ENCODE measurements at places on chromosomes 13 and 19.
A peak's percentile ranks its signal among the peaks of the same experiment; 100 is the strongest.

- no peak overlapping the region for H3K27ac ChIP-seq
- no peaks in the 10 kb centered on the region for H3K36me3 ChIP-seq
- H3K4me1 ChIP-seq, result no peaks in the 10 kb centered on the region
- H3K4me3 ChIP-seq, result no peak overlapping the region
- peaks cover 23% of the 10 kb centered on the region for H3K27me3 ChIP-seq
These were observed 12.5 kb downstream of the GJB6 start for GRCh38 chr13:20219577-20219976.

- no peaks in the 10 kb centered on the region for H3K36me3 ChIP-seq
- H3K4me1 ChIP-seq, result peaks cover 15% of the 10 kb centered on the region
- no peak for DNase-seq
These were observed 4.2 kb downstream of the C19orf25 start for GRCh38 chr19:1474765-1475351.

DNA sequence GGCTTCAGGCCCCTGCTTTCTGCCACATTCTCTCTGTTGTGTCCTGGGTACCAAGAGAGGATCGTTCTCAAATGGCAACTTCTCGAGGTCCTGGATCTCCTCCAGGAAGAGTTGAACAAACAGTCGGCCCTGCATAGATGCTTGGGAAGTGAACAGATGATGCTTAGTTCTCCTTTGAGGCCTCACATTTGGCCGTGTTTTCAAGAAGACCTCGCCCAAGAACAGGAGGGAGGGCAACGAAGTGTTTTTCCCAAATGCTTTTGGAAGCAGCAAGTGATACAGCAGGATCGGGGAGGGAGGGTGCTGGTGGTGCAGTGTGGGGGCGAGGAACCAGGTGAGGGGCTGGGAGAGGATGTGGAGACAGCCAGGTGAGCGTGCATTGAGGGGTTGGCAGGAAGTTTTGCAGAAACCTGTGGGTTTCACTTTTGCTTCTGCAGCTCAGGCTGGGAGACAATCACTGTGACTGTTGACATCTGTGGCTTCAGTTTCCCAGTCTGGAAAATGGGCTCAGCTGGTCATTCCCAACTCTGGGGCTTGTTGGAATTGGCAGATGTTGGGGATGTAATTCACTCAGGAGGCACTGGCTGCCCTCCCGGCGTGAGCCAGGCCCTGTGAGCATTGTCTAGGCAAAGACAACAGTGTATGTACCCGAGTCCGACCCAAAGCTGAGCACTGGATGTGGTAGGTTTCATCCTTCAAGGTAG, 21.6 kb downstream of the MAST3 start:
- H3K27ac ChIP-seq, result no peak overlapping the region
- peak overlapping the region; percentile 84 for H3K4me3 ChIP-seq
- DNase-seq, result no peak
- no peaks in the 10 kb centered on the region for H3K27me3 ChIP-seq
- H3K4me1 ChIP-seq, result peaks cover 28% of the 10 kb centered on the region
- no peaks in the 10 kb centered on the region for H3K36me3 ChIP-seq

DNA sequence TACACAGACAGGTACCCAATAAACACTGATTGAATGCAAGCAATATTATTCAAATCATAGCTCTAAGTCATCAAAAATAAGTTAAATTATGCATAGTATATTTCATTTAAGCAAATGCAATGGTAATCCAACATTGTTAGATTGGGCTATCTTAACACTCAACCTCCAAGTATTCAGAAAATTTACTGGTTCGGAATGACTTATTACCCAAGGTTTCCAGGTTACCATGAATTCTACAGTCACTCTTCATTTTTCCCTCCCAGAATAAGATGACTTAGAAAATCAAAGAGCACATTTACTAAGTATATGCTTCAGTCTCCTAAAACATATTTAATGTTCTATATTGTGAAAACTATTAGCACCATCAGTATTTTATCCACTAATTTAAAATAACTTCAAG, 6.0 kb downstream of the UBL3 start:
- no peak overlapping the region for H3K27ac ChIP-seq

DNA sequence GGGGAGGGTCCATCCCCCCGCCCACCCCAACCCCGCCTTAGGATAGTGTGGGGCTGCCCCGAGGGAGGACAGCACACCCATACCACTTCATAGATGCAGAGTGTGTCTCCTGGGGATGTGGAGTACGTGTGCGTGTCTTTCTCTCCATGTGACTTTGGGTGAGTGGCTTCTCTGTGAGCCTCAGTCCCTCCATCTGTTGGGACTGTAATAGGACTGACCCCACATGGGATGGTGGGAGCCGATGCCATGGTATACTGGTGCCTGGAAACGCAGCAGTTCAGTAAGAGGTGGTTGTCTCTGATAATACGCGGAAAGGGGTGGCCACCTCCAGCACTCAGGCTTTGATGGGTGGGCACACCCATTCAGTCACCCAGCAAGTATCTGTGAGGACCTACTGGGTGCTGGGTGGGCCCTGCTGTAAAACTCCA, 816 bp upstream of the PRKD2 start:
- peaks cover 2% of the 10 kb centered on the region for H3K27me3 ChIP-seq
- DNase-seq, result no peak
- peaks cover 37% of the 10 kb centered on the region for H3K4me1 ChIP-seq
- peak overlapping the region; percentile 86 for H3K4me3 ChIP-seq
- peaks cover 3% of the 10 kb centered on the region for H3K36me3 ChIP-seq

- H3K27me3 ChIP-seq, result no peaks in the 10 kb centered on the region
- H3K4me3 ChIP-seq, result no peak overlapping the region
- H3K4me1 ChIP-seq, result peaks cover 5% of the 10 kb centered on the region
- H3K36me3 ChIP-seq, result no peaks in the 10 kb centered on the region
- DNase-seq, result no peak
These were observed 6.7 kb downstream of the KCNJ14 start for GRCh38 chr19:48461982-48462655.

DNA sequence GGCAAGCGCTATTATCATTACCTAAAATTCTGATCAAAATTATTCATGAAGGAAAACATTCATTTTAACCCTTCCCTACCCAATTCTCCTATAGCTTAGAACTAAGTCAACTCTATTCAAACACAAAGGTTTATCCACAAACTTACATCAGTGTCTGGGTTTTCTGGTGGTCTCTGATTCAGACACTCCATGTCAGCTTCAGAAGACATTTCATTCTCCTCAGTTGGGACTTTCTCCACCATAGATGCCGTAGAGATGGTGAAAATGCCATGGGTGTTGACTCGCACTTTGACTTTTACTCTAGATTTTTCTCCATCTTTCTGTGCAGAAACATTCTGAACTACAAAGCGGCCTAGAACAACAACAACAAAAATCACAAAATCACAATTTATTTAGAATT, 16.3 kb downstream of the HSPH1 start:
- H3K4me3 ChIP-seq, result no peak overlapping the region
- H3K36me3 ChIP-seq, result peaks cover 39% of the 10 kb centered on the region
- no peak overlapping the region for H3K27ac ChIP-seq
- H3K27me3 ChIP-seq, result no peaks in the 10 kb centered on the region
- H3K4me1 ChIP-seq, result no peaks in the 10 kb centered on the region

- DNase-seq, result no peak
- H3K27ac ChIP-seq, result peak overlapping the region; percentile 1
- H3K27me3 ChIP-seq, result no peaks in the 10 kb centered on the region
- H3K4me3 ChIP-seq, result no peak overlapping the region
- H3K36me3 ChIP-seq, result peaks cover 11% of the 10 kb centered on the region
These were observed 430.2 kb downstream of the KCTD12 start for GRCh38 chr13:76455960-76456359.

GRCh38 chr19:19591133-19591825, 27.2 kb downstream of the PBX4 start:
- H3K27ac ChIP-seq, result peak overlapping the region; percentile 57
- DNase-seq, result no peak
- H3K36me3 ChIP-seq, result no peaks in the 10 kb centered on the region
- no peaks in the 10 kb centered on the region for H3K27me3 ChIP-seq
- peaks cover 7% of the 10 kb centered on the region for H3K4me1 ChIP-seq

- H3K27ac ChIP-seq, result no peak overlapping the region
- no peaks in the 10 kb centered on the region for H3K4me1 ChIP-seq
- DNase-seq, result no peak
- H3K27me3 ChIP-seq, result no peaks in the 10 kb centered on the region
- no peak overlapping the region for H3K4me3 ChIP-seq
These were observed 58.9 kb downstream of the RAP2A start for GRCh38 chr13:97492684-97493371.
